K562 (cell line): ENCODE measurements at places on chromosomes 5 and 9. TPM values are rescaled to one million over a fixed set of nuclear protein-coding genes. Genes with fewer than 3 reads are reported as not detected.

Gene OTULINL
- total RNA-seq = 0.07 and 0.13 TPM in 2 replicates

Gene ANKRD55
- total RNA-seq = 3.4 and 3.6 TPM in 2 replicates

GRCh38 chr9:15276328-15276938, 30.6 kb downstream of the TTC39B start:
- DNase-seq = no peak

Gene GABRA1
- not detected in 2 replicates for total RNA-seq

- DNase-seq = no peak
These were observed 319.0 kb downstream of the EBF1 start for GRCh38 chr5:158780656-158781237.

Gene TMOD1
- 29.3 and 34.7 TPM in 2 replicates for total RNA-seq

DNA sequence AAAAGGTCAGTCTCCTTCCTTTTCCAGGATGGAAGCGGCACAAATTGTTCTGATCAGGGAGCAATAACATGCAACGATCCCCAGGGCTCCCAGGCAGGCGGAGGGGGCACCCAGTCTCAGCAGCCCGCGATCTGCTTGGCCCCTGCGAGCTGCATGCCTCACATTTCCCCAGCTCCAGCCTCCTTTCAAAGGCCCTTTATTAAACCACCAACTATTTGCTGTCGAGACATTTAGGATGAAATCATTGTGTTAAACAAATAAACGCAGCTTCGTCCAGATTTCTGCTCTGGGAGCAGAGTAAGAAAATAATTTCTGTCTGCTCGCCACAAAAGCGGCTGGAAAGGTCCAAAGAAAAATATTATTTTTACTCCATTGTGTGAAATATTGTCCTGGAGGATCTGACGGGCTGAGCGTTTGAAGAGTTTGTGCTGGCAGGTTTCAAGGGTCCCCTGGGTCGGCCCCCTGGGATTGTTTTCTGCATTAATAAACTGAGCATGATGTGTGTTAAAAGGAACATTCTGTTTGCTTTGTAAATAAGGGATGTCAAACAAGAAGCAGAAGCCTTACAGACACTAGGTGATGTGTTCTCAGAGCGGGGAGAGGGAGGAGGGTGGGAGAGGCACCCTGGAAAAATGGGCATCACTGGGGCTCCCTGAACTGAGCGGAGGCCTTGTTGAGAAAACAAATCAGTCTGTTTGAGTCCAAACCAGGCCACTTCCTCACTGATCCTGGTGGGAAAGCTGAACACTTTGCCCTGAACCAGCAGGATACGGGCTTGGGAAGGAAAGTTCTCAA, 110.1 kb downstream of the FOXD1 start:
- DNase-seq = no peak

- DNase-seq = no peak
These were observed 247.1 kb upstream of the ANKRD55 start for GRCh38 chr5:56480078-56480704.

DNA sequence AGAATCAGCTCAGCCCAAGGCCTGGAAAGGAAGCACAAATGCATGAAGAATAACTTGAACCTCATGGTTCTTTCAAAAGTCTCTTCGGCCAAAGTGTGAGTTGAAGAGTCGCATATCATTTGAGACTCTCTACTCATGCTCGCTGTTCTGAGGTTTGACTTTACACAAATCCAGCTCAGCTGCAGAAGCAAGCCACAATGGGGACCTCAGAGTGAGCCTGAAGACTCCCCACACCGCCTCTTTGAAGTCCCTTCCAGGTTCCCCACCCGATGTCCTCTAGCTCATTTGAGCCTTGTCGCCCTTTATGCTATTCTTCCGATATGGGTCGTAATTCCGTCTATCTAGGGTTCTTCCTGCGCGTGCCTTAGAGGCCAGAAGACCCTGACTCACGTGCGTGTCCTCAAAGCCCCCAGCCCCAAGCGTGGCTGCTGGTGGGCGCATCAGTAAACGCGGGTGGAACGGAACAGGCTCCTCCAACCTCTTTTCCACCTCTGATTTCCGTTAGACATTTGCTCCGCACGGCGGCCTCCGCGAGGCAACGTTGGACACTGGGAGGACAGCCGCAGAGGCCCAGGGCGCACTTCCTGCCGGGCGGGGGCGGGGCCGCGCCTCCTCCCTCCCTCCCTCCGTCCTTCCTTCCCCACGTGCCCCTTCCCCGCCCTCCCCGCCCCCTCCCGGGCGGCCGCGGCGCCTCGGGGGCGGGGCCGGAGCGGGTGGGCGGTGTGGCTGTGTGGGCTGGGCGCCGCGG, at the start of gene SNX30:
Gene SNX30 (plus strand): TSS at position 745 of the 748 bp plus-strand sequence. CDS start 242 bp downstream, outside the sequence.
- DNase-seq = peak; percentile 97

Gene SPATA31A1
- not detected in 2 replicates for total RNA-seq

DNA sequence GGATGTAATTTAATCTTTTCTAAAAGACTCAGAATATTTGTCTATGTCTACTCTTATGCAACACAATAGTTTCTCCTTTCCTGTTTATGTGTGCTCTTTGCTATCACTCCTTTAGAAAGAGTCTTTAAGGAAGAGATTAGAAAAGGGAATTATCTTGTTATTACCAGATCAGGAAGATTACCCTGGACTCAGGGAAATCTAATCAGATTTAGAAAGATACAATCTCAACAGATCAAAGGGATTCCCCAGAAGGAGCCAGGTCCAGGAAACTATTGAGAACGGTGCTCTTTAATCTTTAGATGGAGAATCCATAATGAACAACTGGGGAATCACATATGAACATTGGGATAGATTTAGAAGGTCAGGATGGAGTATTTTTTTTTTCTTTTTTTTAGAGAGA, 32.4 kb upstream of the ZFR start:
- no peak for DNase-seq

DNA sequence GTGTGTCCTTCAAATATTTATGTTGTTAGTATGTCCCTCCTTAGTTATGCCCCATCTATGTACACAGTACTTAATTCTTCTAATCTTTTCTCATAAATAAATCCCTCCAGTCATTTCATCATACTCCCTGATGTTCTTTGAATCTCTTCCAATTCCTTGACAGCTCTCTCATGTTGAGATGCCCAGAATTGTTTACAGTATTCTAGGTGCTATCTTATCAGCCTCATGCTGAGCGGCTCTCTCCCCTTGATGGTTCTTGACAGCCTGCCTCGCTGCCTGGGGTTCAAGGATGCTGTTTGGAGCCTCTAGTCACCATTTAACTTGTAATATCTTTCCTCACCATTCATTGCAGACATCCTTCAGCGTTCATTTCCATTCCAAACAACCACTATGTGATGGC, 799.2 kb downstream of the BRINP1 start:
- DNase-seq = no peak

DNA sequence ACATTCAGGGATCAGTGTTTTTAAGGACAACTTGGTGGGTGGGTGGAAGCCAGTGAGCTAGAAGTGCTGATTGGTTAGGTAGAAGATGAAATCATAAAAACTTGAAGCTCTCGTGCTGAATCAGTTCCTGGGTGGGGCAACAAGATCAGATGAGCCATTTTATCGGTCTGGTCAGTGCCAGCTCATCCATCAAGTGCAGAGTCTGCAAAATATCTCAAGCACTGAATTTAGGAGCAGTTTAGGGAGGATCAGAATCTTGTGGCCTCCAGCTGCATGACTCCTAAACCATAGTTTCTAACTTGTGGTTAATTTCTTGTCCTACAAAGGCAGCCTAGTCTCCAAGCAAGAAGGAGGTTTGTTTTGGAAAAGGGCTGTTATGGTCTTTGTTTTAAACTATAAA, 166.4 kb downstream of the FAM170A start:
- peak; percentile 3 for DNase-seq

Gene LRRC70
- total RNA-seq = 0.73 and 0.83 TPM in 2 replicates

DNA sequence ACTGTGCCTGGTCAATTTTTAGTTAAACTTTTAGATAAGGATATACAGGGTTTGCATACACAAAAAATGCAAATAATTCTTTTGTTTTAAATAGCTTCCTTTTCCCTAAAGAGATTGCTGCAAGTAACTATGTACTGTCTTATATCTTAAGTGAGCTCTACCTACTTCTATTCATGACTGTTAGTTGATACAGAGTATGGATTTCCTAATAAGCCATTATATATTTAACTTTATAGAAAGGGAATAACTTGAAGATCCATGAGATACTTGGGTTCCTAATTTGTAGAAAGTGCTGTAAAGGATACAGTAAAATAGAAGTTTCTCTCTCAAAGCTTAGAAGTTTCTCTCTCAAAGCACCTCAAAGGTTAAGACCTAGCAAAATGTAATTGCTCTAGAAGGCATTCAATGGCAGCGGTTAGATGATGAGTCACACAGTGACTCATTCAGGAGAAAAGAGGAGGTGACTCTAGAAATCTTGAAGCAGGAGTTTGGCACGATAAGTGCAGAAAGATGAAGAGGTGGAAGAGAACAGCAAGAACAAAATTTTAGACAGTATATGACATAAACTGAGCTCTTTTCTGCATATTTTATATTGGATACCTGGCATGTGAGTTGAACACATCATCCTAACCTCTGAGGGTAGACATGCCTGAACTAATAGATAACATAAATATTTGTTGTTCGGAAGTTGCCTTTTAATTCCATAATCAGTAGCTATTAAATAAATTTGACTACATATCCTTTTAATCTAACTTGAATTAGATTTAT, 5.5 kb upstream of the DNAJC21 start:
- peak; percentile 93 for DNase-seq

GRCh38 chr5:172533058-172533398, 78.7 kb upstream of the SH3PXD2B start:
- peak; percentile 43 for DNase-seq

Gene SLC6A18
- total RNA-seq = not detected in 2 replicates

DNA sequence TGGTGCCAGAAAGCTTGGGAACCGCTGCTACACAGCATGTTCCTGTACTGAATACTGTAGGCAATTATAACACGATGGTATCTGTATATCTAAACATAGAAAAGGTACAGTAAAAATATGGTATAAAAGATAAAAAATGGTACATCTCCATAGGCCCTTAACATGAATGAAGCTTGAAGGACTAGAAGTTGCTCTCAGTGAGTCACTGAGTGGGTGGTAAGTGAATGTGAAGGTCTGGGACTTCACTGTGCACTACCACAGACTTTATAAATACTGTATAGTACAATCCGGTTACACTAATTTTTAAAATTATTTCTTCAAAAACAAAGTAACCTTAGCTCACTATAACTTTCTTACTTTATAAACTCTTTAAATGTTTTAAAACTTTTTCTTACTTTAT, 819.9 kb upstream of the GRAMD2B start:
- no peak for DNase-seq

Gene SLC34A3
- not detected in 2 replicates for total RNA-seq

DNA sequence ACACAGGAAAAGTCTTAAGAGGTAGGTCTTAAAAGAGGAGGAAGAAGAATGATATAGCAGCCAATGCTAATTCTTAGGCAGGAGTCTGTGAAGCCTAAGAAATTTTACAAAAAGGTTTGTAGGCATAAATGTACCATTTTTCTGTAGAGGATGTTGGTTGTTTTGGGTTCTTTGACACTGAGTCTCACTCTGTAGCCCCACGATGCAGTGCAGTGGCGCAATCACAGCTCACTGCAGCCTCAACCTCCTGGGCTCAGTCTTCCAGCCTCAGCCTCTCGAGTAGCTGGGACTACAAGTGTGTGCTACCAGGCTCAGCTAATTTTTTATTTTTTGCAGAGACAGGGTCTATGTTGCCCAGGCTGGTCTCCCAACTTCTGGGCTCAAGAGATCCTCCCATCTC, 37.7 kb upstream of the RNF38 start:
- no peak for DNase-seq

GRCh38 chr5:79225026-79225425, 10.9 kb upstream of the JMY start:
- no peak for DNase-seq

DNA sequence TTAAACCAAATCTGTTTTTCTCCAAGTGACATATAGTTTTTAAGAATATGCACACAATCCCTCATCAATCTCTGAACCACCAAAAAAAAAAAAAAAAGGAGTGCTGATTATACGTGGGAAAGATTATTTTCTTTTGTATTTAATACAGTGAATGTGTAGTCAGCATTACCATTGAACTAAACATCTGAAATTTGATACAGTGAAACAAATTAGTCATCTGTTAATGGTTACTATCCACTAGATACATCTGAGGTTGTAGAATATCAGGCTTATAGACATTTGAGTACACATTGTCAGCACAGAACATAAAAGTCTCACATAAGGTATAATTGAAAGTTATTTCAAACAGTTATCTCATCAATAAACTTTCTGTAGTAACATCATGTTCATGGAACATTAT, 87.0 kb downstream of the SLF1 start:
- no peak for DNase-seq

DNA sequence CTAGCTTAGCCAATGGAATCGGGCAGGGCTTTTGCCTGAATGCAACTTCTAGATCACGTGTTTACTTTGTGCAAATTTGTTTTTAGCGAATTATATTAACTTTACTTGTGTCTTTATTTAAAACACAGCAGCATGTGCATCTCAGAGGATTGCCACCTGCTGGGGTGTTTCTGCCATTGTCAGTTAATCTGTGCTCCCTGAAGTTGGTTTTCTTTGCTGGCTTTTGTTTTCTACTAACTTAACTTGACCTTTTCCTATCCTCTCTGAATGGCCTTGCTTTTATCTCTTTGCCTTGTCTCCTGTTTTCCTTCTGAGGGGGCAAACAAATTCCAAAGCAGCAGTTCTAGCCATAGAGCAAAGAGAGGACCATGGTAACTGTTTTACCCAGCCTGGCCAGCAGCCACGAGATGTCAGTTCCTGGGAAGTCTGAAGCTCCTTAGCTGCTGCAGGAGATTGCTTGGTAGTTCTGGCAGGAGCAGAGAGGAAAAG, 67.6 kb downstream of the ARHGEF28 start:
- no peak for DNase-seq

GRCh38 chr5:181188700-181189362, 16.2 kb downstream of the TRIM7 start:
- DNase-seq = peak; percentile 37

Gene CTXN3
- total RNA-seq = not detected in 2 replicates

DNA sequence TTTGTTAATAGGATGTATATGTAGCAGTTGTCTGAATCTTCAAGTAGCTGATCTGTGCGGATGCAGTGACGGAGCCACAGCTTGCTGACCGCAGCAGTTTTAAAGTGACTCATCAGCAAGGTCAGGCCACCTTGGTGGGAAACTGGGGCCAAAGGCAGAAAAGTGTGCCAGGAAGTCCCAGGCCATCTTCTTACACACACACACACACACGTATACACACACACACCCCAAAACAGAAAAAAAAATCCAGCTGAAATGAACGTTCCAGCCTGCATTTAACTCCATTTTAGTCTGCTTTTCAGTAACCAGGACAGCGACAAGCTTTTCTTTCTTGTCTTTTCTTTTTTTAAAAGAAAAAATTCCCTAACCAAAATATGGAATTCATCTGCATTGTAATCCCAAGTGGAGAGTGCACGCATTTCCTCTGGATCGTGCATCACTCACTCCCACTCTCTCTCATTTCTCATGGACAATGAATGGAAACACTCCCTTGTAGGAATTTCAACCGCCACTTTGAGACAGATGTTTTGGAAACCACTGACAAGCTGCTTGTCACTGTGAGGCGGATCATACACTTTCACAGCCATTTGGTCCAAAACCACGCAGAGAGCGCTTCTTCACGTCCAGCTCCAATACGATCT, 103.9 kb downstream of the LHFPL2 start:
- no peak for DNase-seq

GRCh38 chr5:135138116-135138850, 104.3 kb upstream of the PITX1 start:
- no peak for DNase-seq

Gene DNAJB5
- total RNA-seq = 3.6 and 4.4 TPM in 2 replicates
